Kidney (tissue), 22 donors: ENCODE measurements at places on chromosomes 12 and 14. TPM values are rescaled to one million over a fixed set of nuclear protein-coding genes. Genes with fewer than 3 reads are reported as not detected.

DNA sequence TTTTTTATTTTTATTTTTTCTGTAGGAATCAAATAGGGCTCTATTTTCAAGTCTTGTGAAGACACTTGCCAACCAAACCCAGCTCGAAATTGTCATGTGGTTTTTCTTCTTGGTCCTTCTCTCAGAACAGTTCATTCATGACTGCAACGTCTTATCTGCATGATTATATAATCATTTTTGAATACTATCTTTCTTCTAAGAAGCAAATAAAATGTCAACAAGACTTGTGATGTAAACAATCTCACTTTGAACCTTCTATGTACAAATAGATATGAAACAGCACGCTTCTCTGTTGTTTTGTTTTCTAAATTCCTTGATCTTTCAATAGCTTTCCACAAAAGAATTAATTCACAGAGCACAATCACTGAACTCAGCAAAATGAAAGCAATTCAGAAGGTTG lies 320.7 kb downstream of the SOX5 start:
- no peak for DNase-seq

DNA sequence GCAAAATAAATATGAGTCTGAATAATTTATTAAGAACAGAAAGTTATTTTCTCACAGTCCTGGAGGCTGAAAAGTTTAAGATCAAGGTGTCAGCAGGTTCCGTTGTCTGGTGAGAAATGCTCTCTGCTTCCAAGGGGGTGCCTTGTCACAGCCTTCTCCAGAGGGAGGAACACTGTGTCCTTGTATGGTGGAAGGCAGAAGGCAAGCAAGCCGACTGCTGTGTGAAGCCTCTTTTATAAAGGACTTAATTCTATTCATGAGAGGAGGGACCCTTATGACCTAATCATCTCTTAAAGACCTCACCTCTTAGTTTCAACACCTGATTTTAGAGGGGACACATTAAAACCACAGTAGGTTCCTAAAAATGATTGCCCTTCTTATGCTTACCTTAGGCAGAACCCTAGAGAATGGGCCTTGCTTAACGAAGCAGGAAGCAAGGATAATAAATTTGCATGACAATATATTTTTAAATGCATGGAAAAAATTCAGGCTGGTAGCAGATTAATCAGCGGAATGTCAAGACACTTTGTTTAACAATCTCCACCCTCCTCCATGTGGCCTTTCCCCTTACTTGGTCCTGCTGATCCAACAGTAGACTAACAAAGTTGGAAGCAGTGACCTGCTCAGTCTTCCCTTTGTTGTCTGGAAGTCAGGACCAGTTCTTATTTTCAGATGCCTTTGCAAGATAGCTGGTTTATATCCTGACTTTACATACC lies 154.9 kb downstream of the DYRK2 start:
- DNase-seq = peak; percentile 9

GRCh38 chr14:104392001-104392395 lies 187.6 kb upstream of the C14orf180 start:
- no peak for DNase-seq

Gene ADAM20
- total RNA-seq = 1.2 TPM
